ENCODE measurements at places on chromosomes 13 and 19.
A peak's percentile ranks its signal among the peaks of the same experiment; 100 is the strongest.

DNA sequence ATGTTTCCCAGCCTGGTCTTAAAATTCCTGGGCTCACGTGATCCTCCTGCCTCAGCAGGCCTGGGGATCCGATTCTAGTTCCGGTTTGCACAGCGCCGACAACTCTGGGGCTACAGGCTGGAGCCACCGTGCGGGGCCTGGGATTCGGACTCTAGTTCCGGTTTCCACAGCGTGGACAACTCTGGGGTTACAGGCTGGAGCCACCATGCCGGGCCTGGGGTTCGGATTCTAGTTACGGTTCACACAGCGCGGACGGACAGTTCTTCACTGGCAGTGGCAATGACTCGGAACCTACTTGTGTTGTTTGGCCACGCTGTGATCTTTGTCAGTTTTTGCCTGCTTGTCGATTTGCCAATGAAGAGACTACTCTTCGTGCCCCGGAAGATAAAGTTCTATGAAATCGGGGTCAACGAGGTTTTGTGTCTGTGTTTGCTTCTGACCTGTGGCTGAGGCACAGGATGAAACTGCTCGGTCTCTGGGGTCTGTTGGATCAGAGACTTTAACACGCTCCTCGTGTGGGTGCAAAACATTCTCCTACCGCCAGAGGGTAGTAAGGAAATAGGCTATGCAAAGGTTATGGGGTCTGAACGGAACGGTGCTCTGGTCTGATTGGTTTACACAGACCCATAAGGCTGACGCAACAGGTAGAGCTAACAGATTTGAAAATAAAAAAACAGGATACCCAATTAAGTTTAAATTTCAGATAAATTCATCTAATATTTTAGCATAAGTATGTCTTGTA lies 12.1 kb upstream of the ZSCAN1 start:
- peak; percentile 48 for DNase-seq

DNA sequence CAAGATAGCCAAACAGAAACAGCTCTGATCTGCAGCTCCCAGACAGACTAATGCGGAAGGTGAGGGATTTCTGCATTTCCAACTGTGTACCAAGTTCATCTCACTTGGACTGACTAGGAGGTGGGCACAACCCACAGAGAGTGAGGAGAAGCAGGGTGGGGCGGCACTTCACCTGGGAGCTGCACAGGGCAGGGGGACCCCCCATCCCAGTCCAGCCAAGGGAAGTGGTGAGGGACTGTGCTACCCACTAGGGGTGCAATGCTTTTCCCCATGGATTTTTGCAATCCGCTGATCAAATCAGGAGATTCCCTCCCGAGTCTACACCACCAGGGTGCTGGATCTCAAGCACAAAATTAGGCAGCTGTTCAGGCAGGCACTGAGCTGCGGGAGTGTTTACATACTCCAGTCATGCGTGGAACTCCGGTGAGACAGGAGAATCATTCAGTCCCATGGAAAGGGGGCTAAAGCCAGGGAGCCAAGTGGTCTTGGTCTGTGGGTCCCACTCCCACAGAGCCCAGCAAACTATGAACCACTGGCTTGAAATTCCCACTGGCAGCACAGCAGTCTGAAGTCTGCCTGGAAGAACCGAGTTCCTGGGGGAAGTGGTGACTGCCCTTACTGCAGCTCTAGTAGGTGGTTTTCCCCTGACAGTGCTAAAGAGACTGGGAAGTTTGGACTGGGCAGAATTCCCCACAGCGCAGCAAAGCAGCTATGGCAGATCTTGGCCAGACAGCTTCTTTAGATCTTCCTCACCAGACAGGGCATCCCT lies 85.1 kb upstream of the UFM1 start:
- no peak for DNase-seq

DNA sequence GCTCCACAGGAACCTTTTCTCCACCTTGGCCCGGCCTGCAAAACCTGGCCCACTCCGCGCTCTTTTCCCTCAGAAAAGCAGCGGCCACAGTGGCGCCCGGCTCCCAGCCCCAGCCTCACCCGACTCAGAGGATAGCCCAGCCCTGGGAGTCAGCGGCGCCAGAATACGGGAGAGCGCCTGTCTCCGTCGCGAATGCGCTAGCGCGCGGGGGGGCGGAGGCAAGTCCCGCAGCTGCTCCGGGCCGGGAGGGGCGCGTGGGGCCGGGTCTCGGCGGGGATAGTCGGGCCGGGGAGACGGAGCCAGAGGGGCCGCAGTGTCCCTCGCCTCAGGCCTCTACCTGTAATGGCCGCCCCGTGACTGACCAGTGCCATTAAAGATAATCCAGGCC lies at the start of gene ZFP30:
ZFP30 (minus strand) TSS at position 165 of the 388 bp plus-strand sequence. CDS start 7,643 bp downstream, outside the sequence.
- DNase-seq = peak; percentile 47

DNA sequence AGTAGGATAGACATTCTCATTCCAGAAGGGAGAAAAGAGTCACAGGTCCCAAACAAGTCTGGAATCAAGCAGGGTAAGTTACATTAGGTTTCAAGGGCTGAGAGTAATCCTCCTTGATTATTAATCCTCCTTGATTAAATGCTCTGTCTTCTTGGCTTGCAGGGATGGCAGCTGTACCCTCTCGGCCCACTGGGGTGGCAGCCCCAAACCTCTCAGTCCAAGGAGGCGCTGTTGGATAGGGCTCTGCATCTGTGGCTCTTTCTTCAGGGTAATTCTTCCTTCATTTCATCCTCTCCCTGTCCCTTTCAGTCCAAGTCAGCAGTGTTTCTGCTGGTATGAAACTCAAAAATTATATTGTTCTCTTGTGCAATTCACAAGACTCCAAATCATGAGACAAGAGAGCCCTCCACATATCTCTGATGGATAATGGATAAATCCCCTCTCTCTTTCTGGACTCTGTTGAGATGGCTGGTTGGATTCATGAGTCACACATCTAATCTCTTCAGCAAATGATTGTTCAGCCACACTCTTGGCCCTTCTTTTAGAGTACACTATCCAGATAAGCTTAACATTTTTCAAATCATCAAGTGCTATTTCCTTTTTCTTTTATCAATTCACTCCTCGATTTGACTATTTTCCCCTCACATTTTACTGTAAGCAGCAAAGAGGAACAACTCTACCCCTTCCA lies 323.7 kb upstream of the HTR2A start:
- DNase-seq = no peak

DNA sequence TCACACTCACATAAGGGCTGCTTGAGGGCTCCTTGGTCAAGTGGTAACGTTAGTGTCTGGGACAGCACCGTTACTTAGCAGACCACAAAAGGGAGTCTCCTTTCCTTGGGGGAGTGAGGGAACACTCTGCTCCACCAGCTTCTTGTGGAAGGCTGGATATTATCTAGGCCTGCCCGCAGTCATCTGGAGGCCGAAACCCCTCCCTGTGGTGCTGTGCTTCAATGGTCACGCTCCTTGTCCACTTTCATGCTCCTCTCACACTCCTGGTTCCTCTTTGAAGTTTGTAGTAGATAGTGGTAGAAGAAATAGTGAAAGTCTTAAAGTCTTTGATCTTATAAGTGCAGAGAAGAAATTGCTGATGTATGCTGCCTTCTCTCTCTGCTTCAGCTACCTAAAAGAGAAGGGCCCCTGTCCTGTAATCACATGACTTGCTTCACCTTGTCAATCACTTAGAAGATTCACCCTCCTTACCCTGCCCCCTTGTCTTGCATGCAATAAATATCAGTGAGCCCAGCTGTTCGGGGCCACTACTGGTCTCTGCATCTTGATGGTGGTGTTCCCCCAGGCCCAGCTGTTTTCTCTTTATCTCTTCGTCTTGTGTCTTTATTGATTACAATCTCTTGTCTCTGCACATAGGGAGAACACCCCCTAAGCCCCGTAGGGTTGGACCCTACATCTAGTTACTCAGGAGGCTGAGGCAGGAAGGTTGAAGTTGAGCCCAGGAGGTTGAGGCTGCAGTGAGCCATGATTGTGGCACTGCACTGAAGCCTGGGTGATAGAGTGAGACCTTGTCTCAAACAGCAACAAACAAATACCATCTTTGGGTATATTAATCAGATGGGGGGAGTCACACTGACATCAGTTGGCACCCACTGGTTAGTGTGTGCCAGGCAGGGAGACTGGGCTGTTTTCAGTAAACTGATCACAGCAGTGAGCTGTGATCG lies 11.6 kb upstream of the MZF1 start:
- DNase-seq = no peak

DNA sequence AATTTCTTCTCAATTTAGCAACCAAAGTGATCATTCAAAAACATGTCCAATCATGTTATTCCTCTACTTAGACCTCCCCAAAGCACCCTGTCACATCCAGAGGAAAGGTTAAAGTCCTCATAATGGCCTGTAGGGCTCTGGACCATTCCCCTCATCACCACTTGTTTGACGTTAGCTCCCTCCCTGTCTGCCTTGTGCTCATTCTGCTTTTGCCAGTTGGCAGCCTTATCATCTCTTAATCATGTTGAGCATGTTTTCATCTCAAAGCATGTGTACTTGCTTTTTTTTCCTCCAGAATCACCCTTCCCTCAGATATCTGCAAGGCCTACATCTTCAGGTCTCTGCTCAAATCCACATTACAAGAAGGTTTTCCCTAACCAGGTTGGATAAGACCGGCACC lies 25.9 kb downstream of the UBAC2 start:
- DNase-seq = no peak

DNA sequence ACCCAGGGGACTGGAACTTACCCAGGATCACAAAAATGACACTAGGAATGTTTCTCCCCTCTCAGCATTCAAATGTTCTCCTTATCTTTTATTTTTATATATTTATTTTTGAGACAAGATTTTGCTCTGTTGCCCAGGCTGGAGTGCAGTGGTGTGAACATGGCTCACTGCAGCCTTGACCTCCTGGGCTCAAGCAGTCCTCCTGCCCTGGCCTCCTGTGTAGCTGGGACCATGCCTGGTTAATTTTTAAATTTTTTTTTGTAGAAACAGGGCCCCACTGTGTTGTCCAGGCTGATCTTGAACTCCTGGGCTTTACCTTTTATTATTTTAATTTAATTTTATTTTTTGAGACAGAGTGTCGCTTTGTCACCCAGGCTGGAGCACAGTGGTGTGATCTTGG lies 108.2 kb downstream of the PCCA start:
- no peak for DNase-seq

DNA sequence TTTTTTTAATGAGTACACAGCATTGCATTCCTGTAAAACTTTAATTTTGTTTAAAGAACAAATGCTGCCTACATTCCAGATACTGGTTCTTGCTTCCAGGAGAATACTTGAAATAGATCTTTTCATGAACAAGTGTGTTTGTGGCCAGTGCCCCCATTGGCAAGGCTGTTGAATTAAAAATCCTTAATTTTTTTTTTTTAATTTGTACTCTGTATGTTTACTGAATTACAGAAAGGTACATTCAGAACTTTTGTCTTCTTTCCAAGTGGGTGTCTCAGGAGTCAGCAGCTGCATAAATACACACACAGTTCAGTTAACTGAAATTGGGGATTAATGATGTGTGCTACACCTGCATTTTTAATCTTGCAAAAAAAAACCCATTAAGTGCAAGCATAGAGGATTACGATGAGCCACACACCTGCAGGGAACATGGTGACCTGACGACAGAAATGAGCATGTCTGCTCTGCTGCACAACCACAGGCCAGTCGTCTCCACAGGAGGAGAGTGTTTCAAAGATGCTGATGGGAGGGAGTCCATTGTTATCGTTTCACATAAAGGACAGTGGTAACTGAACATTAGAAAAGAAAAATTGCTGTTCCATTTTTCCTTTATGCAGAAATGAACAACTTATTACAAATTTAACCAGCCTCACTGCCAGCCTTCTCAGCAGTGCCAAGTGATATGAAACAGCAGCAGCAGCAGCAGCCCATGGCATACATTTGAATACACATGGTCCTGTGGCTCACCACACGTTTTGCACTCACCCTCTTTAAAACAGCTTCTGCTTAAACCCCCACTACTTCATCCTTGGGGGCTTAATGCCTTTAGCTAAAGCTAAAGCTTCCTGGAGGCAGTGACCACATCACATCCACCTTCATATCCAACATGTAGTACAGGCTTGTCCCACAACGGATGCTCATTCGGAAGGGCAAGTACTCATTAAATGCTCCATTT lies 72.3 kb upstream of the RFC3 start:
- no peak for DNase-seq

DNA sequence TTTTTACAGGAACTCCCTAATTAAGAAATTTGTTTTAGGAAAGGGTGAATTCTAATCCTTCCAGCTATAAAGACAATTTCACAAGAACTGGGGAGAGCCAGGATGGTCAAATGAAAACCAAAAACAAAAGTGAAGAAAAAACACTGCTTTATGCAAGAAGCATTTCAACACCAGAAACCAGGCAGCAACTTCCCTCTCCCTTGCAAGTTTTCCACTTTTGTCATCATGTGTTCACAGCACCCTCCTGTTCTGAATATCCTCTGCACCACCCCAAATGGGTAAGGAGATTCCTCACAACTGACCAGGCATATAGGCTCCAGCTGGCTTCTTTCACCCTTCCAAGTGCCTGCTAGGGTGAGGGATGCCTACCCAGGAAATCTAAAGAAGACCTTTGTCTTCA lies 328.1 kb downstream of the TBC1D4 start:
- DNase-seq = no peak

GRCh38 chr19:17671906-17672305 lies 16.2 kb downstream of the UNC13A start:
- no peak for DNase-seq

- DNase-seq = no peak
Observed at GRCh38 chr19:778910-779653, 18.2 kb upstream of the PTBP1 start.

DNA sequence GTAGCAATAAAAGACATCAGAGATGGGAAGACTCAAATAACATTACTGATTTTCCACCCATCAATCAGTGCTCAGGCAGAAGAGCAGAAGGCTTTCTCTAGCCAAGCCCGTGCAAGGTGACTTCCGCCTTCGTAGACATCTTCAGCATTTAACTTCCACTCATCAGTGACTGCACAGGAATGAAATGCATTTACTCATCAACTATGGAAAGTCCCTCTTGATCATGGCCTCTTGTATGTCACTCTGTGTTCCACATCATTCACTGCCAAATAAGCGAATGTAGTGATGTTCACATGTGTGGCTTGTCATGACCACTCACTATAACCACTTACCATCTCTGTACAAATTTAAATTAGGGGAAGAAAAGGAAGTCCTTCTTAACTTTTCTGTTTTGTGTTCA lies 49.4 kb downstream of the SACS start:
- no peak for DNase-seq

- no peak for DNase-seq
Observed at GRCh38 chr13:110442930-110443621, 118.4 kb downstream of the RAB20 start.

- DNase-seq = no peak
Observed at GRCh38 chr19:40755791-40756190, 4.8 kb downstream of the SNRPA start.

- no peak for DNase-seq
Observed at GRCh38 chr13:111065698-111066097, 49.4 kb upstream of the ARHGEF7 start.

DNA sequence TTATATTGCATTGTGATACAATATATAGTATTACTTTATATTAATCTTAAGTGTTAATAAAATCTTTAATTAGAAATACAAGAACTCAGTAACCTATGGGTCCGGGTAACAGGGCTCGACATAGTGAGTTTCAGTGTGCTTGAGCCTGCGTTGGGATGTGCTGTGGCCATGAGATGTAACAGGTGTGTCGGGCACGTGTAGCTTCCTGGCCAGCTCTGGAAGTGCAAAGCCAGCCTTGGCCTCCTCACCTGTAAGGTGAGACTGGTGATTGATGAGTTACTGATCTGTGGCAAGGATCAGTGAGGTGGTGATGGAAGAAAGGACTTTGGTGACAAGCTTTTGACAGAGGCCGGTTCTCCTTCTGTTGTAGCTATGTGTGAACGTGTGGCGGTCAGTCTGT lies 19.2 kb downstream of the ATP4B start:
- no peak for DNase-seq

Data from NCI-H187 treated with DMSO at 0.1 percent for 48 hours (cell line).